ENCODE measurements at places on chromosomes 3 and 15. TPM values are rescaled to one million over a fixed set of nuclear protein-coding genes. Genes with fewer than 3 reads are reported as not detected.

ADCY5 gene
- total RNA-seq = 1.4 TPM

EFHB gene
- 4.2 TPM for total RNA-seq

SUSD5 gene
- 31.5 TPM for total RNA-seq

GCSAM gene
- not detected for total RNA-seq

CYP11A1 gene
- total RNA-seq = 4.6 TPM

TOMM70 gene
- total RNA-seq = 70.0 TPM

OR5H6 gene
- total RNA-seq = not detected

LRRC3B gene
- not detected for total RNA-seq

MAN2A2 gene
- total RNA-seq = 8.2 TPM

CASR gene
- not detected for total RNA-seq

NIT2 gene
- total RNA-seq = 29.7 TPM
